Fibroblast of skin of left biceps (primary cell): ENCODE measurements at places on chromosomes 13 and 19.

DNA sequence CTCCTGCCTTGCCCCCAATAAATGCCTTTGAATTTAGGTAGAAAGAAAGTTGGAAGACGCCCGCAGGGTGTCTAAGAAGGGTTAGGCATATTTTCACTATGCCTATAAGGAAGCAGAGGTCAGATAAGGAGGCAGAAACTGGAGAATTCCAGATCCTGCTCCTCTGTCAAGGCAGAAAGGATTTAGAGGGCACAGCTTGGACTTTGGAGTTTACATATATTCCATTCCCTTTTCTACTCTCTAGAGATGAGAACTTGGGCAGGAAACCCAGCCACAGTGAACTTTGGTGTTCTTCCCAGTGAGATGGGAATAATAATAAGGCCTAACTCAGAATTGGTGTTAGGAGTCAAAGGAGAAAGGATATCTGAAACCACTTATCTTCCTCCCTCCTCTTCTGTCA is 37.4 kb downstream of the CCNE1 start:
- no peak for DNase-seq

GRCh38 chr13:67275351-67275960 is 45.3 kb upstream of the PCDH9 start:
- DNase-seq, result no peak

DNA sequence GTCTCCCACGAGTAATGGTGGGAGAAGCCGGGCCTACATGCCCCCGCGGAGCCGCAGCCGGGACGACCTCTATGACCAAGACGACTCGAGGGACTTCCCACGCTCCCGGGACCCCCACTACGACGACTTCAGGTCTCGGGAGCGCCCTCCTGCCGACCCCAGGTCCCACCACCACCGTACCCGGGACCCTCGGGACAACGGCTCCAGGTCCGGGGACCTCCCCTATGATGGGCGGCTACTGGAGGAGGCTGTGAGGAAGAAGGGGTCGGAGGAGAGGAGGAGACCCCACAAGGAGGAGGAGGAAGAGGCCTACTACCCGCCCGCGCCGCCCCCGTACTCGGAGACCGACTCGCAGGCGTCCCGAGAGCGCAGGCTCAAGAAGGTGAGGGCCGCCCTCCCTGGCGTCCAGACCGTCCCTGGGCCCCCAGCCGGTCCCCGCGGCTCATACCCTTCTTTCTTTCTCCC is 1.4 kb upstream of the USF2 start:
- no peak for DNase-seq

GRCh38 chr19:823565-824121 is 1.9 kb upstream of the PLPPR3 start:
- no peak for DNase-seq

- peak; percentile 75 for DNase-seq
Measured at GRCh38 chr19:49987159-49987698, 26.3 kb upstream of the SIGLEC11 start.

DNA sequence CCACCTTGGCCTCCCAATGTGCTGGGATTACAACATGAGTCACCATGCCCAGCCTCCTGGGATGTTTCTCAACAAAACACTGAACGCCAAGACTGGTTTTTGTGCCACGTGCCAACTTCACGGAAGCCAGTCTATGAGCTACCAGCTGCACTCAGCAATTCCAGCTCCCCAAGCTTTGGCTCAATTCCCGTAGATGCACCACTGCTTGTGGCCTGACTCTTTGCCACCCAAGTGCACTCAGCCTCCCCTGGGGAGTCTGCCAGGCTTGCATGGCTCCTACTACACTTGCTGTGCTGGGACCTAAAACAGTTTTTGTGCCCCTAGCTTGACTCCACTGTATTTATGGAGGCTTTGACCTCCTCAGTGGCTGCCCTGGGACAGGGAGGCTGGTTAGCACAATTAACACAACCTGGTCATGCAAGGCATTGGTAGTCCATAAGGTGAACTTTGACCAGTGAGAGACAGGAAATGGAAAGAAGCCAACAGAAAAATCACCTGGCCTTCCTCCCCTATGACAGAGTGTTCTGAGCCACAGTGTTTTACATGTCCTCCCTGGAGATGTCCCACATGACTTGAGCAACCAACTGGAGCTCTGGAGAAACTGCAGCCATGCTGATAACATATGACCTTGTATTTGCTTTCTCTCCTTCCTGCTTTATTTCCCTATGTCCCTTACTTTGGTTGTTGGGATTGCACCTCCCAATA is 1173.1 kb downstream of the UQCRFS1 start:
- no peak for DNase-seq

DNA sequence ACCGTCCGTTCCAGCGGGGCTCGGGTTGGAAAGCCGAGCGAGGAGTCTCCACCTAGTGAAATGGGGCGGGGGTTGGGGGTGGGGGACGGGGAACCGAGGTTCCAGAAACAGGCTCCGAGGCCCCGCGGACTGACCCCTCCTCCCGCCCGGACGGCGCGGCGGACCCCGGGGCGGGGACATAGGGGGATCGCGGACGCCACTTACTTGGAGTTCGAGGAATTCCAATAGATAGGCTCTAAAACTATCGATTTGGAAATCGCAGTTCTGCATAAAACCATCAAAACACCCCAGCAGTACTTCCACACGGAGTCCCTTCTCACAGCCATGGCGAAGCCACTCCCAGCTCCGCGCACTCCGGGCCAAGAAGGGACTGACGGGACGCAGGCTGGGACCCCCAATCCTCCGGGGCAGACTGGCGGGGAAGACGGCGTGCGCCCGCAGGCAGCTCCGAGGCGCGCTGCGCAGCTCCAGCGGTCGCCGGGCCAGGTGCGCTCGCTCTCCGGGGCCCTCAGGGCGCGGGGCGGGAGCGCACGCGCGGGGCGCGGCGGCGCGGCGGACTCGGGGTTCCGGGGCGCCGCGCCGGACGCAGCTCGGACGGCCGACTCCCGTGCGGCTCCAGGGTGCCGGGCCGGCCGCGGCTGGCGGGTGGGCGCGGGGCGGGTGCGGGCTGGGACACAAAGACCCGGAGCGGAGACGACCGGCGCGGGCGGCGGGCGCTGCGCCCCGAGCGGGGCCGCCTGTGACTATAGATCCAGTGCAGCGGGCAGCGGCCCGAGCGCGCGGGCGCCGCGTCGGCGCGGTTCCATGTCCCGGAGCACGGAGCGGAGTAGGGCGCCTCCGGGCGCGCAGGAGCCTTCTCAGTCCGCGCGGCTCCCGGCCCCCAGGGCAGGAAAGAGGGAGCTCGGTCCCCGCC is 567 bp downstream of the EFNB2 start:
- no peak for DNase-seq

GRCh38 chr13:43022934-43023288 is 475 bp upstream of the DNAJC15 start:
- no peak for DNase-seq

DNA sequence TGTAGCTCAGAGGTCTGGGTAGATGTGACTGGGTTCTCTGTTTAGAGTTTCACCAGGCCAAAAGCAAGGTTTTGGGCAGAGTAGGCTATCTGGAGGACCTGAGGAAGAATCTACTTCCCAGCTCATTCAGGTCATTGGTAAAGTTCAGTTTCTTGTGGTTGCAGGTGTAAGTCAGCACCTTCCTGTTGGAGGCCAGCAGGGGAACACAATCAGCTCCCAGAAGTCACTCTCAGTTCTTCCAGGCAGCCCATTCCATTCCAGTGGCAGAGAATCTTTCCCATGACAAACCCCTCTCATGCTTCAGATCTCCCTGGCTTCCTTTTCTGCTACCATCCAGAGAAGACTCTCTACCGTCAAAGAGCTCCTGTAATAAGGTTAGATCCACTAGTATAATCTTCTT is 176.2 kb upstream of the UFM1 start:
- DNase-seq, result no peak

DNA sequence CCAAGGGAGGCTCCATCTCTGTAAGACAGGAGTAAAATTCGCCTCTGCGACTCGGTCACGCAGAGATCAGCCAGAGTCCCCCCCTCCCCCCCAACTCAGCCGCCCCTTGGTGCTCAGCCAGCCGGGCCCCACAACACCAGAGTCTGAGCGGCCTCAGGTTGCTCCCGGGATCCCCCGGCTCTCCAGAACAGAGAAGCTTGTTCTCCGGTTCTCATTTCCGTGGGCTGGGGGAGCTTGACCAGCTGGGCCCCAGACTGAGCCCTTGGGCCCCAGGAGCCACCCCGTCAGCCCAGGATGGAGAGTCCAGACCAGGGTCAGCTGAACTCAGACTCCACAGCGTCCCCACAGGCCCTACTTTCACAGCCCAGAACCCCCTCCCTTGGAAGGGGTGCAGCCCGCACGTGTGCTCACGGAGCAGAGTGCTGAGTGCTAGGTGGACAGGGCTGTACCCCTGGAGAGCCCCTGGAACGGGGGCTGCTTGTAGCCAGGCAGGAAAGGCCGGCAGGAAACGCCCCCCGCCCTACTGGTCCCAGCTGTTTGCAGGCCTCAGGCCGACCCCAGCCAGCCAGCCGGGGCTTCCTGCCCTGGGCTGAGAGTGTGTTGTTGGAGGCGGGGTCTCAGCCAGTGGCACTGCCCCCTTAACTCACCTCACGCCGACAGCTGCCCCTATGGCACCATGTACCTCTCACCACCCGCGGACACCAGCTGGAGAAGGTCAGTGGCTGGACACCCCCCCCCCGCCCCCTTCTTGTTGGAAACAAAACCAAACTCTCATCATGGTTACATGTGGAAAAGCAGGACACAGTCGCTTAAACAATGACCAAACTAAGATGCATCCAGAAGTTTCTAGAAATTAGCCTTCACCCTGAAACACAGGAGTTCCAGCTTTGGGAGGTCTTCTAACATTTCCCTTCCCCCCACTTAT is 44.4 kb downstream of the COMP start:
- no peak for DNase-seq

GRCh38 chr19:15812060-15812722 is 3.3 kb downstream of the OR10H1 start:
- DNase-seq, result no peak

DNA sequence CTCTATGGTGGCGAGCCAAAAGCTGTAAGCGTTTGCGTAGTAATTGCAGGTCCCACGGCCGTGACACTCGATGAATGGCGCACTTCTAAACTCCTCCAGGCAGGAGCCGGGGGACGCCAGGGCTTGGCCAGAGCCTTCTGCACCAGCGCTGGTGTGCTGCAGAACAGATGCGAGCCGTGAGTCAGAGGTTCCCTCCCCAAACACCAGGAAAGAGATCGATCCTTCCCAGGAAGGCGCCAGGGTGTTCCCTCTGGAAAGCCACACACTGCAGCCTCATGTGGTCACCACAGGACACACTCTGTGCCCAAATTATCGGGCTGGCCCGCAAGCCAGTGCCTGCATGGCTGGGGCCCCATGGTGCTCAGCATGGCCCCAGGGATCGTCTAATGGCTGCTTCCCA is 154.6 kb downstream of the COL4A1 start:
- DNase-seq, result no peak

- peak; percentile 21 for DNase-seq
Measured at GRCh38 chr19:18251587-18252369, 22.5 kb downstream of the IQCN start.

DNA sequence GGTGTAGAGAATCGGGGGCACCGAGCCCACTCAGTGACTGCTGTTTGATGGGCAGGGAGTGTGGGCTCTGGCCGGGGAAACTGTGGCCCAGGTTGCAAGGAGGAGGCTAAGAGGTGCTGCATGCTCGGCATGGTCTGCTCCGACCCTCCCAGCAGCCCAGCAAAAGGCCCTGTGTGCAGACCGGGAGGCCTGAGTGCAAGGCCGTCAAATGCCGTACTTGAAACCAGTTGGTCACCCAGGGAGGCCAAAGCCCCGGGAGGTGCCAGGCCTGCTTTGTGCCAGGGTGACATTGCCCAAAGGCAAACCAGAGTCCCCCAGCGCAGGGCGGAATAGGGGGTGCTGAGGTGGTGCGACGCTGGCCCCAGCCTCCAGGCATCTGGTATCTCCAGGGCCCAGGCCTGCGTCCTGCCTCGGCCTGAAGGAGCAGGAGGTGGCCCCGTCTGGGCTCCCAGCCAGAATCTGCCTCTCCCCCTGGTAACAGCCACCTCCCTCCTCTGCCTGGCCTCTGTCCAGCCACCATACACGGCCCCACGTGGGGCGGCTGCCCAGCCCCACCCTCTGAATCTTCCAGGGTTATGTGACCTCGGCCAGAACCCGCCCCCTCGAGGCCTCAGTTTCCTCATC is 4.0 kb downstream of the PIK3R2 start:
- peak; percentile 26 for DNase-seq

GRCh38 chr13:43031881-43032280 is 8.5 kb downstream of the DNAJC15 start:
- no peak for DNase-seq

DNA sequence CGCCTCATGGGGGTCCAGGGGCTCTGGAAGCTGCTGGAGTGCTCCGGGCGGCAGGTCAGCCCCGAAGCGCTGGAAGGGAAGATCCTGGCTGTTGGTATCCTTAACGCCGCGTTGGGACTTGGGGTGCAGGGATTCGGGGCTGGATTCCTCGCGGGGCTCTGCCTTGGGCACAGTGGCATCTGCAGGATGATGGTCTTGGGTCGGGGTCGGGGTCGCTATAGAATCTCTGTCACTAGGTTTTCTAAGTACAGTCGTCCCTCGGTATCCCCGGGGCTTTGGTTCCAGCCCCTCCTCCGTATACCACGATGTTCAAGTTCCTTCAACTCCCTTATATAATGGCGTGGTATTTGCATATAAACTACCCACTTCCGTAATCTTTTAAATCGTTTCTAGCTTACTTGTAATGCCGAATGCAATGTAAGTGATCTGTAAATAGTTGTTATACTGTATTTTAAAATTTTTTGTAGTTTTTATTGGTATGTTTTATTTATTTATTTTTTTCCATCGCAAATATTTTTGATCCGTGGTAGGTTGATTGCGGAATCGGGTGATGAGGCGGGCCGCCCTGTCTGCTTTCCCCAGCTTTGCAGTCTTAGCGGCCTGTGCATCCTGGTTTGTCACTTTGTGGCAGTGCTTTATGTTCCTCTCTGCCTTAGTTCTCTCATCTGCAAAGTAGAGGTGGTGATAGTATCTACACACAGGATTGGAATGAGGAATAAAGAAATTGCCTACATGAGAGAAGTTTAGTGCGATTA is 606 bp downstream of the ERCC5 start:
- DNase-seq, result no peak

DNA sequence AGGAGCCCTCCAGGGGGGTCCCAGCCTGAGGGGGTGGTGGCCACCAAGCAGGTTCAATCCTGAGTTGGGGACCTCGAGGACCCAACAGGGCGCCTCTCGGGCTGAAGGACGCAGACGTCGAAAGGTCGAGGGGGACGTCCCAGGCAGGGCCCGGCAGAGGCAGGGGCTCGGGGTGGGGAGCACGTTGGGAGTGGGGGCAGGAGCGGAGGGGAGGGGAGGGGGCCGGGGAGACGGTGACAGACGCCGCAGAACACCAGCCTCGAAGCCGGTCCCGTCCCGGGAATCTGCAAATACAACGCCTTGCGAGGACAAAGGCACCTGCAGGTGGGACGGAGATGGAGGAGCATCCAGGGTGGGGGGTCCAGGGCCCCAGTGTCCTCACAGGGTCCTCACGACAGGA is 4.1 kb downstream of the FGF22 start:
- no peak for DNase-seq

- DNase-seq, result no peak
Measured at GRCh38 chr13:75993823-75994222, 357.7 kb downstream of the LMO7 start.

- no peak for DNase-seq
Measured at GRCh38 chr13:38090913-38091312, 221.3 kb upstream of the TRPC4 start.

GRCh38 chr13:61466280-61466679 is 50.6 kb upstream of the PCDH20 start:
- DNase-seq, result no peak
